CD4-positive, alpha-beta T cell (primary cell): ENCODE measurements at places on chromosomes 7 and 10.
A peak's percentile ranks its signal among the peaks of the same experiment; 100 is the strongest.

- DNase-seq, result no peak
These were observed 147.9 kb downstream of the AHR start for GRCh38 chr7:17446340-17446739.

DNA sequence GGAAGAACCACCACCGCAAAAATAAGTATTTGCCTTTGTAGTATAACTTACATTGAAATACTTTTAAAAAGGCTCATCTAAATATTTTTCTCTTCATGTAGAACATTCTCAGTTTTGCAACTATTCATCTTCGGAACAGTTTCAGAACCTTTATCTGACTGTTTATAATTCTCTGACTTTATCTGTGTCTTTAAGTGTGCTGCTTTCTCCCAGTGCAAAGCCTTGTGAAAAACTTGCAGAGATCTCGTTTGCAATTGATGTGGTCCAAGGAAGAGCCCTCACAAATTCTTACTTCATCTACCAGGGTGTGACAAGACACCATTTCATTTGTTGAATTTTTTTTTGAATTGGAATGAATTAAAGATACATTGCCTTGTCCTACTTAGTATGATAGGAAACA, 186.4 kb downstream of the DKK1 start:
- no peak for DNase-seq

DNA sequence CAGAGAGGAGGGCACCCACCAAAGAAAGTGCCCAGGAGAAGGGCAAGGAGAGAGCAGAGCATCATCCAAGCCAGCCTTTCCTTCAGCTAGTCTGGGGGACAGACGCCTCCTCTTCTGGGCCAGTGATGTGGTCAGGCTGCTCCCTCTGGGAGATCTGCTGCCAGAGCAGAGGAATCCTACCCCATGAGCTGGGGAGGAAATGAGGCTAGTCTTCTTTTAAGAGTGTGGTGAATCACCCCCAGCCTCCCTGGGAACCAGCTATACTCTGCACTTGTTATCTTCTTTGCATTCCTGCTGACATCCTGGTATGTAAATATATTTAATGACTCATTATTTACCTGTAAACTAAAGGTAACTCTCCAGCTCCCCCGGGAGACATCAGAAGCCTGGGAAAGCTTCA, 41.6 kb upstream of the EPHB6 start:
- peak; percentile 32 for DNase-seq

GRCh38 chr7:106057962-106058927, 53.9 kb downstream of the SYPL1 start:
- DNase-seq, result peak; percentile 24

- no peak for DNase-seq
These were observed 29.4 kb downstream of the PRKG1 start for GRCh38 chr10:51103554-51104217.
